ENCODE measurements at places on chromosomes 16 and 17. TPM values are rescaled to one million over a fixed set of nuclear protein-coding genes. Genes with fewer than 3 reads are reported as not detected.

DNA sequence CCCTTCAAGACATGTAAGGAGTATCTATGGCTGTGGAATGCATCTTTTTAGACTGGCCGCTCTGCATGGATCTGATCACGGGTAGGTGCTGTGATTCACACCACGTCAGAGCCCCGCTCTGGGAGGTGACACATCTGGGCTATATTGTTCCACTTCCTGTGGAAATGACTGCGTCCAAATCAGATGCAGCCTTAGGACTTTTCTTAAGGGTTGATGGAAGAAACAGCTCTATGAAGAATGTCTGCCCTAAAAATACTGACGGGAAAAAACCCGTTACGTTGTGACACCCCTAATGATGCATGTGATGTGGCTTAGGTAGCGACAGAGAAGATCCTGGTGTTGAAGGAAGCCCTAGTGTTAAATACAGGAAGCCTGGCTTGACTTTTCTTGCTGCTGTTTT is 12.2 kb downstream of the BANP start:
- ATAC-seq, result peak; percentile 86

DNA sequence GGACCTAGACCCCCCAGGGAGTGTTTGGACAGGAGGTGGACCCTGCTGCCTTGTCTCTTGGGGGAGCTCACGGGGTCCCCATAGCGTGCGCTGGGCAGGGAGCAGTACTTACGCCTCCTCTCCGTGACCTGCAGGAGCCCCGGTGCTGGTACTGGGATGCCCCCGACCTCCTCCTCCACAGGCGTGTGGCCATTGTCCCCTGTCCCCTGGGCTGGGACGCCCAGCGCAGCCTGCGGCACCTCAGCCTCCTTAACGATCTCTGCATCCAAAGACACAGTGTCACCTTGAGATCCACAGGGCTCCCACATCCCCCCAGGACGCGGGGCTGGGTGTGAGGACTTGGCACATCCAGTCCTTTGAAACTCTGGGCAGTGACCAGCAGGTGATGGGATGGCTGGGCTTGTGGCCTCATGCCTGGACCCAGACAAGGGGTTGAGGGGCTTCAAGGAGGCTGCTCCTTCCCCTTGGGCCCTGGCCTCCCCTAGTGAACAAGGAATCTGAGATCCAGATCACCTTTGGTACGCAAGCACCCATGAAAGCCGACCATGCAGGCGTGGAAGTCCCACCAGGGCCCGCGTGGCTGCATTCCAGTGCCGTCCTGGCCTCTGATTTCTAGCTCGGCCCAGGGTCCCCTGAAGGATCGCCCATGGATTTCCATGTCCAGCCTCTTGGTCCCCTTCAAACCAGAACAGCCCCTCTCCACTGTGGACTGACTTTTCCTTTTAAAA is 9.9 kb downstream of the DBNDD1 start:
- no peak for ATAC-seq

GRCh38 chr16:11576427-11577289 is 10.1 kb downstream of the LITAF start:
- peak; percentile 90 for ATAC-seq

DNA sequence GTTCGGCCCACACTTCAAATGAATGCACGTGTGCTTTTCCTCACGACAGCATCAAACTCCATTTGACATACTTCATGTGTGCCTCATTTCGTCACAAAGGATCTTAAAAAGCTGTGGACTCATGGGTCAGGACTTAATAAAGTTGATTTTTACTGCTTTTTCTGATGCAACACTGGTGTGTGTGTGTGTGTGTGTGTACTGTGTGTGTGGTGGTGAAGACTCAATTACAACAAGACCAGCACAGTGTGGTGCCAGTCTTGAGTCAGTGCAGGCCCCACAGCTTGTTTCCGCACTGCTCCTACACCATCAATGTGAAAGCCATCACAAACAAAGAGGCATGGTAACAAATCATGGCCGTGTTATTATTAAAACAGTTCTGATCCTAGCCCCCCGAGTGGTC is 17.7 kb downstream of the CDIP1 start:
- no peak for ATAC-seq

HOXB3 gene
- 53.1 TPM for total RNA-seq

- ATAC-seq, result no peak
These were observed 108.5 kb upstream of the CCL2 start for GRCh38 chr17:34146440-34147043.

ADAM11 gene
- 4.9 TPM for total RNA-seq

GRCh38 chr16:81053761-81054160 is 18.1 kb downstream of the ATMIN start:
- ATAC-seq, result no peak

DNA sequence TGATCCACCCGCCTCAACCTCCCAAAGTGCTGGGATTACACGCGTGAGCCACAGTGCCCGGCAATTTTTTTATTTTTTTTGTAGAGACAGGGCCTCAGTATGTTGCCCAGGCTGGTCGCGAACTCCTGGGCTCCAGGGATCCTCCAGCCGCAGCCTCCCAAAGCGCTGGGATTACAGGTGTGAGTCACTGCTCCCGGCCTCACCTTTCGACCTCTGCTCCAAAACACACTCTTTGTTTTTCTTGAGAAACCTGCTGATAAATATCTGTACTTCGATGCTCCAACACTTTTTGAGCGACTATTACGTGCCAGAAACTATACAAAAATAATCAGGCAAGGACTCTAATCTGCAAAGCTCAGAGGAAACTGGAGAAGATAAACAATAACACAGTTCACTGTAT is 1.0 kb downstream of the MED1 start:
- ATAC-seq, result no peak

PDPR gene
- total RNA-seq, result 18.0 TPM

PPM1E gene
- 16.7 TPM for total RNA-seq
